Aorta (tissue), 5 donors: ENCODE measurements at places on chromosomes 4 and X. TPM values are rescaled to one million over a fixed set of nuclear protein-coding genes. Genes with fewer than 3 reads are reported as not detected.

DNA sequence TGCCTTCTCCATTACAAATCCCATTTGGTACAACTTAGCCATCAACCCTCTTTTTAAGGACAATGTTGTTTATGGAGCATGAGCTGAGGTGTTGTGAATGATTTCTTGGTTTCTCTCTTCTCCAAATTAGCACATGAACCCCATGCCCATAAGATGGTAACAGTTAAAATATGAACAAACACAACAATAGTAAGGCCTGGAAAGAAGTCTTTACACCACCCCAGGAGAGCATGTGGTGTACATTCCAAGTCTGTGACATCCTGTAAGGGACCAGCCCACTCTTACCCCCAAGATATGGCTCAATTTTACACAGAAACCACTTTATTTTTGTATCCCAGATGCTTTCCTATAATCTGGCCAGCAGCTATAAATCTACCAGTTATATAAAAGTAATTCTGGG is 226.1 kb downstream of the COX18 start:
- no peak for DNase-seq

DNA sequence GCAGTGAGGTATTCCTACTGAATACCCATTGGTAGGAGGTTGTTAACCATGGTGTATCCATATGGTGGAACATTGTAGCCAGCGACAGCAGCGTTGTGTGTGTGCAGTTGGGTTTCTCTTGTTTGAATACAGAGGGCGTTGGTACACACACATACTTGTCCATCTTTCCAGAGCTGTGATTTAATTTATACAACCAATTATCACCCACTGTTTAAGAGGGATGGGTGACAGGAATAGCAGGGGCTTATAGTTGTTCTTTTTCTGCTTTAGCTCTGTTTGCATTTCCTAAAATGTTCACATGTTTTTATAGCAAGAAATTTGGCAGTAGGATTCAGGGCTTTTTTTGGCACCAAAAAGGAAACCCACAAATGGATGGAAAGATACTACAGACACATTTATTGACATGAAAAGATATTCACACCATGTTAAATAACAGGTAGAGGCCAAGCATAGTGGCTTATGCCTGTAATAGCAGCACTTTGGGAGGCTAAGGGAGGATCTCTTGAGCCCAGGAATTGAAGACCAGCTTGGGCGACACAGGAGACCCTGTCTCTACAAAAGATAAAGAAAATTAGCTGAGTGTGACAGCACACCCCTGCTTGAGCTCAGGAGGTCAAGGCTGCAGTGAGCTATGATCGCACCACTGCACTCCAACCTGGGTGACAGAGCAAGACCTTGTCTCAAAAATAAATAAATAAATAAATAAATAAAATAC is 60.6 kb downstream of the TNIP2 start:
- peak; percentile 12 for DNase-seq

DNA sequence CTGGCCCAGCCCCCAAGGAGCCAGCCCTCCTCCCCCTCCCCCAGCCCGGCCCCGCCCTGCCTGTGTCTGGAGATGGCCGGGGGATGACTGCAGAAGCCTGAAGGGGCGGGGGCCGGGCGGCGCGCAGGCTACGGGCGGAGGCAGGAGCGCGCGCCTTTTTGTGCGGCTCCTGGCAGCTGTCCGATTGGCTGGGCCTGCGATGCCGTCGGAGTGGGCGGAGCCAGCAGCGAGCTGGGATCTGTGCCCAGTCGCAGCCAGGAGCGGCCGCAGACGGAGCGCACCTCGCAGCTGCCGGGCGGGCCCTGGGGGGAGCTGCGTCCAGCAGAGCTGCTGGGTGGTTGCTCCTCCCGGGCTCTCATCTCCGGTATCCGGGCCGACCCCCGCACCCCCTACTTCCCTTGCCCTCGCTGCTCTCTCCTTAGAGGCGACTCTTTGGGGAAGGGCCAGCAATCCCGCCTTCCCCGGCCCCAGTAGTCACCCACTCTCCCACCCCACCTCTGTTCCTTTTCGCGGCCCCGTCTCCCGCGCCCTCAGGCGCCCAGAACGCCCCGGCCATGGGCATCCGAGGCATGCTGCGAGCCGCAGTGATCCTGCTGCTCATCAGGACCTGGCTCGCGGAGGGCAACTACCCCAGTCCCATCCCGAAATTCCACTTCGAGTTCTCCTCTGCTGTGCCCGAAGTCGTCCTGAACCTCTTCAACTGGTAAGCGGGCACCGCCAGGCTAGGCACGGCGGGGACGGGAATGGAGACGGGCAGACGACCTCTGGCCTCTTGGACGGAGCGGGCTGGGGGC is at the start of gene GABRQ:
TSS of gene GABRQ (plus strand) at position 247 of the 794 bp plus-strand sequence. CDS start at position 555, 308 bp downstream.
- DNase-seq, result no peak

DNA sequence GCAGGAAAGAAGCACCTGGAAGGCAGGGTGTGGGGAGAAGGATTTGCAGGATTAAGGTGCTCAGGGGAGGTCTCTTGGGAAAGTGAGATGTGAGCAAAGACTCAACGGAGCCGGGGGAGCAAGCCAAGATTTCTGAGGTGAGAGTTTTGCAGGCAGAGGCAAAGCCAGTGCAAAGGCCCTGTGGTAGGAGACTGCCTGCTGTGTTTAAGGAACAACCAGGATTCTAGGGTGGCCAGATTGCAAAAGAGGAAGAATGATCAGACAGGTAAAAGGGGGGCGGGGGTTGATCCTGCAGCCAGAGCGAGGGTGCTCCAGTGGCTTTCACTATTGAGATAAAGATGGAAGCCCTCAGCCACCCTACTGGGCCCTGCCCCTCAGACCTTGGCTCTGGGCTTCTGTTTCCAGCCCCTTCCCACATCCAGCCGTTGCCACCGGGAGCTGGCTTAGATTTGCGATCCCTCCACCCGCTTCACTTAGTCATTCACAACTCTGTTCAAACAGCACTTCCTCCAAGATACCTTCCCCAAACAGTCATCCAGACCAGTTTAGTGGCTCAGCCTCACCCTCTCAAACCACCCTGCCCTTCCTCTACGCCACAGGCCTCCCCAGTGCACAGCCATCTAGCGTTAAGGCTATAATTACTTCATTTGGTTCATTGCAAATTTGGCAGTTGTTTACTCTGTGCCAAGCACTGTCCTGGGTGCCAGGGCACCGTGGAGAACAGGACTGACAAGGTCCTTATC is 23.3 kb upstream of the BCOR start:
- no peak for DNase-seq

The SORBS2 gene
- 696 TPM for total RNA-seq

GRCh38 chrX:37364666-37365065 is 15.5 kb downstream of the PRRG1 start:
- DNase-seq, result no peak

DNA sequence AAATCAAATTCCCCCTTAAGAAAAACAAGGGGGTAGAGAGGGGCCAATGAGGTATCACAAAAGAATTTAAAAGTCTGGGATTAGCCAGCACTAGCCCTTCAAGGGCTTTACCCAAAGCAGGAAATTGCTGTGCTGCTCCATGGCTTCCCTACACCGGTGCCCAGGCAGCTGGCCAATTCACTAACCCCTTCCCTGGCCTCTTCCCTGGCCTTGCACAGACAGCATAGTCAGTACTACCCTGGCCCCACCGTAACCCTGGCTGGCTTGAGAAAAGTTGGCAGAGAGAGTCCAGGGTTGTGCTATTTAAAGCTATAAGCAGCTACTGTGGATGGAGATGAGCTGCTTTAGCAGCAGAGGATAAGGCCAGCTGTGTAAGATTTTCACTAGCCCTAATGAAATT is 43.1 kb downstream of the ADAMTS3 start:
- peak; percentile 77 for DNase-seq

- no peak for DNase-seq
Observed at GRCh38 chrX:119790977-119791436, 423 bp downstream of the RPL39 start.

DNA sequence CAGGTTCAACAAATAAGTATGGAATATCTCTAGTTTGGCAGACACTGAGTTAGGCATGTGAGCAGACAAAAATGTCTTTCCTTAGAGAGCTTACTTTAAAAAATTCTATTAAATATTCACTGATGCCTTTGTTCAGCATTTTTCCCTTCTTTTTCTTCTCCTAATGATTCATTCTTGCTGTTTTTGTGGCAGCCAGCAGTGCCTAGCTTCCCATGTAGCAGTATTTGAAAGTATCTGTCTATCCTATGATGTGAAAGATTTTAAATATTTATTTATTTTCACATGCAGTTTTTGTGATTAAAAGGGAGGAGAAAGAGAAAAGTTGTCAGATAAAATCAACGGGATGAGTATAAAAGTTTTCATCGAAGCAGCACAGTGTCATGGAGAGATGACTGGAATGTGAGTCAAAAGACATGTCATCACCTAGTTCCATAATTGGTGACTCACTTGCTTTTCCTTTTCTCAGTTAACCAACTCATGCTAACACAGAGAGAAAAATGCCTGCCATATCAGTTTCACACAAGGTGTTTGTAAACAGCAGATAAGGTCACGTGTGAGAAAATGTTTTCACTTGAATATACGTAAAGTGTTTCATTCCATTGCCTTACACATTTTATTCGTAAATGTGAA is 69.8 kb downstream of the BMPR1B start:
- no peak for DNase-seq

GRCh38 chrX:47484885-47485284 is 1.9 kb upstream of the ZNF41 start:
- no peak for DNase-seq

GRCh38 chr4:76589872-76590797 is 155.1 kb downstream of the SHROOM3 start:
- DNase-seq, result peak; percentile 68

The VCX gene
- total RNA-seq, result not detected

DNA sequence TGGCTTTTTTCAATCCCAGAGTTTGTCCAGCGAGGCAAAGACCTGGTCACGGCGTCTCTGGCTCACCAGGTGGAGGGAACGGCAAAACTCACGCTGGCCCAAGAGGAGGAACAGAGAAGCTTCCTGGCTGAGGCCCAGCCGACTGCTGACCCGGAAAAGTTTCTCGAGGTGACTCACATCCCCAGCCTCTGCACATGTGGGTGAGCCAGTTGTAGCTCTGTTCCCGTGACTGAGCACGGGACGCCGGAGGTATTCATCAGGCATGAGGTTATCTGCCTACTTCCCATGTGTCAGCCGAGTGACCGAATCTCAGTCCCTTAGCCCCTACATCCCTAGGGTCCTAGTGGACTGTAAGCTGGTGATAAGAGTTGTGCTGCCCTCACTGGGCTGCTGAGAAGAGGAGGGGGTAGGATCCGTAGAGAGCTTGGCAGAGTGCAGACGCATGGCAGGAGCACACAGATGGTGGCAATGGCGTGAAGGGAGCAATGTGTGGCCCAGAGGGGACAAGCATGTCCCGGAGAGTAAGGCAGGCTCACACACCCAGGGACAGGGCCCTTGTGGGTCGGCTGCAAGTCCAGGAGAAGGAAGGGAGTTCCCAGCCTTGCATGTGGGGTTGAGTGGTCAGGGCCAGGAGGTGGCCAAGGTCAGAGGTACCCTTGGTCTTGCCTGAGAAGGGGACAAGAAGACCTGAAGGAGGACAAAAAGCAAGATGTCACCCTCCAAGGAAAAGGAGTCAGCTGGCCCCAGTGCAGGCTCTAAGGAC is 42.9 kb downstream of the EVC start:
- peak; percentile 61 for DNase-seq

DNA sequence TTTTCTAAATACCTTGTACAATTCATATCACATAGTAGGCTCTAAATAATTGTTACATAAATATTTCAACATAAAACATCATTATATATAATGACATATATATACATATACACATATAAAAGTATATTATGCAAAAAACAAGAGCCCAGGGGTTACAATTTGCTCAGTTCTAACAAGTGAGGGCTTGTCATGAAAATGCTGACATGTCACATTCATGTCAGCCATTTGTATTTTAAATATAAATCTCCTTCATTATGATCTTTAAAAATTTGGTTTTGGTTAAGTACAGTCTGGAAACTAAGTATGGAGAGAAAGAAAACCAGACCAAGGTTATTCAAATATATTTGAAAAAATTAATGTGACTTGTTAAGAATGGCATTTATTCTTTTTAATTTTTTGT is 2745.4 kb downstream of the PCDH7 start:
- DNase-seq, result no peak

GRCh38 chr4:5051278-5052203 is at the start of gene STK32B:
TSS of gene STK32B (plus strand) at chr4:5051480.
- peak; percentile 90 for DNase-seq

- no peak for DNase-seq
Observed at GRCh38 chr4:139361301-139361700, 59.0 kb upstream of the NDUFC1 start.
